NAMALWA (cell line): ENCODE measurements at places on chromosomes 1 and 21.

- DNase-seq, result no peak
Observed at GRCh38 chr1:57615956-57616355, 192.1 kb upstream of the DAB1 start.

GRCh38 chr1:53819387-53819786, 18.7 kb downstream of the NDC1 start:
- DNase-seq, result no peak

GRCh38 chr1:5617179-5617520, 375.1 kb downstream of the NPHP4 start:
- no peak for DNase-seq

- DNase-seq, result no peak
Observed at GRCh38 chr21:45420061-45421041, 15.4 kb downstream of the COL18A1 start.

- DNase-seq, result no peak
Observed at GRCh38 chr1:198892065-198892464, 253.2 kb downstream of the PTPRC start.
